ENCODE measurements at places on chromosomes 2 and 18. TPM values are rescaled to one million over a fixed set of nuclear protein-coding genes. Genes with fewer than 3 reads are reported as not detected.

Gene ARHGAP28
- total RNA-seq, result not detected

Gene SLC5A7
- not detected for total RNA-seq

Gene CHST9
- not detected for total RNA-seq

Gene KCNJ3
- not detected for total RNA-seq

Gene GTF2A1L
- total RNA-seq, result not detected

Gene ANKAR
- 4.0 TPM for total RNA-seq

Gene LIMS4
- not detected for total RNA-seq

Gene PRSS56
- not detected for total RNA-seq

Gene GRHL1
- 0.25 TPM for total RNA-seq

Gene ME2
- total RNA-seq, result 84.1 TPM

Gene SOS1
- 209 TPM for total RNA-seq

Gene TXNDC2
- total RNA-seq, result not detected

Gene UBE2F
- 80.5 TPM for total RNA-seq

Gene LBX2
- not detected for total RNA-seq

Gene RAMP1
- 4.9 TPM for total RNA-seq

Gene TNFAIP6
- not detected for total RNA-seq

Gene CYB5A
- total RNA-seq, result 32.3 TPM

Gene UGT1A3
- not detected for total RNA-seq

Gene KCNG3
- 0.04 TPM for total RNA-seq

Gene NTSR2
- not detected for total RNA-seq

Gene CRYBA2
- not detected for total RNA-seq

Gene TNS1
- 13.5 TPM for total RNA-seq

Gene MYL1
- total RNA-seq, result not detected

Gene TRABD2A
- 74.6 TPM for total RNA-seq

Gene GDF7
- total RNA-seq, result not detected

Gene B3GNT7
- not detected for total RNA-seq

Gene DAW1
- total RNA-seq, result not detected

Gene PTPRN
- total RNA-seq, result not detected

All from activated CD4-positive, alpha-beta T cell treated with anti-CD3 and anti-CD28 coated beads, Interleukin-2, amount 10 ng/mL, durations not matched to agents 7 days and 5 days (primary cell).